Stimulated activated CD8-positive, alpha-beta memory T cell treated with anti-CD3 and anti-CD28 coated beads, Interleukin-7, amount 100 ng/mL, for 4 hours (primary cell): ENCODE measurements at places on chromosomes 3 and 15.

DNA sequence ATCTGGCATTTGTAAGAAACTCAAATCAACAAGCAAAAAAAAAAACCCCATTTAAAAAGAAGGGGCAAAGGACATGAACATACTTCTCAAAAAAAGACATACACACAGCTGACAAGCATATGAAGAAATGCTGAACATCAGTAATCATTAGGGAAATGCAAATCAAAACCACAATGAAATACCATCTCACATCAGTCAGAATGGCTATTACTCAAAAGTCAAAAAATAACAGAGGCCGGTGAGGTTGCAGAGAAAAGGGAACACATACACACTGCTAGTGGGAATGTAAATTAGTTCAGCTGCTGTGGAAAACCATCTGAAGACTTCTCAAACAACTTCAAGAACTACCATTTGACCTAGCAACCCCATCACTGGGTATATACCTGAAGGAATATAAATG, 199.4 kb upstream of the THBS1 start:
- DNase-seq = no peak

DNA sequence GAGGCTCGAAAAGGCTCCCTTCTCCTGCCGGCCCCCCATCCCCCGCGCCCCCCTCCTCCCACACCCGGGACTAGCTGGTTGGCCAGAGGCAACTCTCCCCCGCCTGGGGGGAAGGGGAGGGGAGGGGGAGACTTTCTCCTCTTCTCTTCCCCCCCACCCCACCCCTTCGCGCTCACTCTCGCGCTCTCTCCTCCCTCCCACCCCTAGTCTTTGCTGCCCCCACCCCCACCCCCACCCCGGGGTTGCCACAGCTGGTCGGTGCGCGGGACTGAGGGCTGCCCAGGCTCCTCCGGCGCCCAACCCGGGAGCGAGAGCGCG, 710 bp downstream of the MECOM start:
- DNase-seq = no peak

GRCh38 chr15:43105077-43105736, 631 bp downstream of the UBR1 start:
- no peak for DNase-seq

DNA sequence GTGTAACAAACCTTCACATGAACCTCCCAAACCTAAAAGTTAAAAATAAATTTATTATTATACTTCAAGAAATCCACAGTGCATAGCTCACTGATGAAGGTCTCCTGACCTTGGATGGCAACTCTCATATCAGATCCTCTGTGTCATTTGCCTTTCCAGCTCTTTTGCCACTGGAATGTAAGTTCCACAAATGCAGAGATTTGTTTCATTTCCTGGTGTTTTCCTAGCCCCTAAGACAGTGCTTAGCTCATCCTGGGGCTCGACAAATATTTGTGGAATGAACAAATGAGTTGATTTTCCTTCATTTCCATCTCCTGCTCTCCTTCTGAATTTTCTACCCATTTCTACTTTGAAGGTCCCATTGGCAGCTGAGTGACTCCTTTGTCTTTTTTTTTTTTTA, 56.0 kb downstream of the FRMD4B start:
- no peak for DNase-seq

- DNase-seq = no peak
These were observed 18.3 kb upstream of the MYH15 start for GRCh38 chr3:108528459-108529252.

- DNase-seq = no peak
These were observed 136.5 kb downstream of the MAP2K5 start for GRCh38 chr15:67678993-67679392.

GRCh38 chr3:100941451-100941850, 51.8 kb downstream of the ABI3BP start:
- no peak for DNase-seq

DNA sequence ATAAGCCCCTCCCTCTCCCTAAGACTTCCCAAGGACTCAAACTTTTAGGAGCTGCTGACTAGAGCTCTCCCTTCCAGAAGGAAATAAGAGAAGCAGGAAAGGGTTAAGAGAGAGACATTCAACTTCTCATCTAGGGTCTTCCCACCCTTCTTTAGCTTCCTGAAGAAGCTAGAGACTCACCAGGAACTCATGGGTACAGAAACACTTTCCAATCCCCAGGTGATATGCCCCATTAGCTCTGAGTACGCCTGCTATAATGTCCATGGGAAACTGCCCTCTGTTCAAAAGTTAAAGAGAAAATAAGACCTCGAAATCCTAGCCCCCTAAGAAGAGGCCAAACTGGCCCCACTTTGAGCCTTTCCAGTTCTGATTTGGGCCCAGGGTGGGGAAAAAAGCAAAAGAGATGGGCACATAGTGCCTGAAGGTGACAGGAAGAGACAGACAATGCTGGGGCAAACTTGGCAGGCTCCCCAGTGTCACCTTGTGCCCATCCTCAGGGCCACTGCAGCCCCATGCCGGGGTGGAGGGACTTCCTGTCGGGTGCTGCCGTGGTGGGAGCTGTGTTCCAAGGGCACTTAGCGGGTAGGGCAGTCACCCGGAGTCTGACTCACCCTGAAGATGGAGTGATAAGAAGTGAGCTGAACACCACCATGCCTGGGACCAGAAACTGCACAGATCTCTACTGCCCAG, 29.5 kb downstream of the CCDC12 start:
- DNase-seq = peak; percentile 61

DNA sequence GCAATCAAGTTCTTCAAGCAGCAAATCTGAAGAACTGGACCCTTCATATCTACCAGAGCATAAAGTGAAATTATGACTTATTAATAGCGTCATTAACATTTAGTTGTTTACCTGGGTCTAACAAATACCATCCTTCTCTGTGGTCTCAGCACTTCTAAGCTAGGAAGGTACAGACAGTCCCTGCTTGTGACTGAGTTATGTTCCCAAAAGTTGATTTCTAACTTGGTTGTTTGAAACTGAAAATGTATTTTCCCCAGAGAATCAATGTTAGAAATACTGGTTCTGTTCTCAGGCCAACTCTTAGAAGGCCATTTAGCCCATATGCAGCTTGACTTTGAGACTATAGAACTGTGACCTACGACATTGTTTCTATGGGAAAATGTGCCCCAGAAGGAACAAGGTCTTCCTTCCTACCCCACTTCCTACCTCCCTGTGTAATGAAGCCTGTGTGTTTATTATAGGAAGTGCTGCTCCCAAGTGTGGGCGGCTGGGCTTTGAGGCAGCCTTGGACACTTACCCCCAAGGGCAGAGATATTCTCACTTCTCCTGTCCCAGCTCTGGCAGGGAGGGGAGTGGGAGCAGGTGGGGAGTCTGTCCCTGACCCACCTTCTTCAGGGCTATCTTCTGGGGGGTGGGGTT, 12.2 kb upstream of the MAPK6 start:
- no peak for DNase-seq

DNA sequence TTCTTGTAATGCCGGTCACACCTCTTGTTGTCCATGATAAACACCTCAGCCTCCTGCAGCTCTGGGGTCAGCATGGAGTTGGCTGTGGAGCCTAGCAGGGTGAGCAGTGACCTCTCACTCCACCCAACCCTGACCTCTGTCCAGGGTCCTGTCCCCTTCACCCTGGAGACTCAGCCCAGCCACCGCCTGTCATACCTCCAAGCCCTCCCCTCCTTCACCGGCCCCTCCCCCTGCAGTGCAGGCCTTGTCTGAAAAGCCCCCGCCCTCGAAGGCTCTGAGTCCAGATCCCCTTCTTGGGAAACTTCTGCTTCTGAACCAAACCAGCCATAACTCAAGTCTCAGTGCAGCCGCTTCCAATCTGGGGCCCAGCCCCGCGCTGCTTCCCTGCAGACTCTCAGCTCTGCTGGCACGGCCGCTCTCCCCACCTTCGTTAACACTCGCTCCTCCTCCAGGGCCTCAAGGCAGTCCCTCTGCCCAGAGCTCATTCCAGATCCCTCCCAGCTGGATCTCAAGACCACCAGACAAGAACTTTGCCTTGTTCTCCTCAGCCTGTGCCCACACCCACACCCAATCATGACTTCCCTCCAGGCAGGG, 25.4 kb upstream of the PRSS50 start:
- DNase-seq = no peak

GRCh38 chr3:114669614-114670013, 375.8 kb downstream of the TIGIT start:
- DNase-seq = no peak

DNA sequence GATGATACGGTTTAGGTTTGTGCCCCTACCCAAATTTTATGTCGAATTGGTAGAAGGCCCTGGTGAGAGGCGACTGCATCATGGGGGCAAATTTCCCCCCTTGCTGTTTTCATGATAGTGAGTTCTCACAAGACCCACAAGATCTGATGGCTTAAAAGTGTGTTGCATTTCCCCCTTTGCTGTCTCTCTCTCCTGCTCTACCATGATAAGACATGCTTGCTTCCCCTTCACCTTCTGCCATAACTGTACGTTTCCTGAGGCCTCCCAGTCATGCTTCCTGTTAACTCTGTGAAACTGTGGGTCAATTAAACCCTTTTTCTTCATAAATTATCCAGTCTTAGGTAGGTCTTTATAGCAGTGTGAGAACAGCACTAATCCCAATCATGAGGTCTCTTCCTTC, 381.2 kb downstream of the RSL24D1 start:
- no peak for DNase-seq

GRCh38 chr15:56868170-56868569, 50.3 kb upstream of the TCF12 start:
- DNase-seq = no peak

DNA sequence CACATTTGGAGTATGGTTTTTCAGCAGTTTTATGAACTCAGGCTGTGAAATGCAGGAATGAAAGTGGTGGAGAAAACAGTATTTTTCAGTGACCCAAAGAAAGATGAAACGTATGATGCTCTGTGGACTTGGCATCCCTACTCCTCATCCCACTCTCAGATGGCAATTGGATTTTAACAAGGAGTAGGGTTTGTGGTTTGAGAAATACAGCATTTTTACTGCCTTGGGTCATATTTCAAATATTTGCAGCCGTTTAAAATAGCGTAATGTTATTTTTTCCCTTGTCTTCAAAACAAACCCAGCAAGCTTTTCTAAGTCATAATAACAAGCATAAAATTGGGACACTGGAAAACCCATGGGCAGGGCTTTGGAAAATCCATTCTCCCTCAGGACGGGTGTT, 117.2 kb upstream of the LRIG1 start:
- no peak for DNase-seq

DNA sequence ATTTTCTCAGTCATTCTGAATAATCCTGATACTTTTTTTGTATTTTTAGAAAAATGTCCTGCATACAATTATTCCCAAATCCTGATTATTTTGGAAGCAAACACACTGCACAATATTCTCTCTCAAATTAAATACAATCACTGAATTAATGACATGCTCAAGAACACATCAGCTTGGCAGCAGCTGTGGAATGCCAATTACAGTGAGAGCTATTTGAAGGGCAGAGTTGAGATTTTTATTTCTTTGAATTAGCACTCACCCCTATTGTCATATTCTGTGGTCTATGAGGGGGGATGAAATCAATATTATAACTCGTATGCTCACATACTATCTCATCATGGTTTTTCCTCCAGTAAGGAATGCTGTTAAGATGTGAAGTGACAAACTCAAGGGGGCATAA, 312.2 kb downstream of the CNTN3 start:
- no peak for DNase-seq
